ENCODE measurements at places on chromosomes 16 and 17.
A peak's percentile ranks its signal among the peaks of the same experiment; 100 is the strongest.

DNA sequence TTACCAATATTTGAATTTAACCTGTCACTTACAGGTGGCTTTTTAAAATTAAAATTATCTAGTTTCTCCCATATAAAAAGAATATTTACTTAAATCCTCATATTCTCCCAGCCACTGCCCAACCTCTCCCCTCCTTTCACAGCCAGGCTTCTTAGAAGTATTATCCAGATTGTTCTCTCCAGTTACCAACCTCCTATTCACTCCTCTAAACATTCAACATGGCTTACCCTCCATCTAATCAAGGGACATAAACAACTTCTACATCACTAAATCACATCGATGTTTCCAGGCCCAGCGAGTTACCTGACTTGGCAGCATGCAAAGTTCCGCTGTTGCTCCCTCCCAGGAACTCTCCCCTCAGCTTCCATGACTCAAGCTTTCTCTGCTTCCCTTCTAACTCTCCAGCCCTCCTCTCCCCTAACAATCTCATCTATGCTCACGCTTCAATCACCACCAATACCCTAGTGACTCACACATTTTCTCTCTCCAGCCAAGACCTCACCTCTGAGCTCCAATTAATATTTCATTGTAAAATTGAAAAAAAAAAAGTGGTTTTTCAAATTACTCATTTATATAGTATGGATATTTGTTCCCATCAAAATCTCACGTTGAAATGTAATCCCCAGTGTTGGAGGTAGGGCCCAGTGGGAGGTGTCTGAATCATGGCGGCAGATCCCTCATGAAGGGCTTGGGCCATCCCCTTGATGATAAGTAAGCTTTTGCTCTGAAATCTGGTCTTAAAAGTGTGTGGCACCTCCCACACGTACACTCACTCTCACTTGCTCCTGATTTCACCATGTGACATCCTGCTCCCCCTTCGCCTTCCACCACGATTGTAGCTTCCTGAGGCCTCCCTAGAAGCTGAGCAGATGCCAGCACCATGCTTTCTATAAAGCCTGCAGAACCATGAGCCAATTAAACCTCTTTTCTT lies 88.5 kb downstream of the HELZ start:
- no peak for DNase-seq

DNA sequence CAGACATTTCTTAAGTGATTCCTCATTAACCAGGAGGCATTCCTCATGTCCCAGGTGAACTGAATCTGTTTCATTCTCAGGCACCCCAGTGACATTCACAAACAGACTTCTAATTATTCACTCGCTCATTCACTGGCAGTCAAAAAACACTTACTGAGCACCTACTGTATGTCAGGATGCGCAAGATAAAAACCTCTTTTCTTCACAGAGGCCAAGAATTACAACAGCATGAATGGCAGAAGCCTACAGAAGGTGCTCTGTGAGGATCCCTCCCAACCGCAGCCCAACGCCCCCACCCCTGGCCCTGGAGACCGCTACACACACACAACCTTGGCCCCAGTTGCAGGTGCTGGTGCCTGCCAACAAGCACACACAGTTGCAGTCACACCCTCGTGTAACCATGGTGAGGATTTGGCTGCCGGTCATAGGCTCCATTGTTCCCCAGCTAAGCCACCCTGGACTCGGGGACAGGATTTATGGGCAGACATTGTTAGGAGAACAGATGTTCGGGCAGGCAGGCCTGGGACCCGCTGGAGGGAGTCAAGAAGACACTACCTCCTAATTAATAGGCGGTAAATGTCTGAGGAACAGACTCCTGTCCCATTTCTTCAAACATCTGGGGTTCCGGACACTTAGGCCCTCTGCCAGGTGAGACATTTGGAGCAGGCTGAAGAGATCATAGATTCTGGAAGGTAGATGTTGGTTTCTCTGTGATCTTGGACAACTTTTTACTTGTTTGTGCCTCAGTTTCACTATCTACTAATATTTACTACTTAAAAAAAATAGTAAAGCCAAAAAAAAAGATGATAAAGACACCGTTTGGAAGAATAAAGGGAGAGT lies 43.2 kb downstream of the CUEDC1 start:
- DNase-seq, result peak; percentile 59

GRCh38 chr17:40484285-40484972 lies 17.0 kb downstream of the TNS4 start:
- no peak for DNase-seq

DNA sequence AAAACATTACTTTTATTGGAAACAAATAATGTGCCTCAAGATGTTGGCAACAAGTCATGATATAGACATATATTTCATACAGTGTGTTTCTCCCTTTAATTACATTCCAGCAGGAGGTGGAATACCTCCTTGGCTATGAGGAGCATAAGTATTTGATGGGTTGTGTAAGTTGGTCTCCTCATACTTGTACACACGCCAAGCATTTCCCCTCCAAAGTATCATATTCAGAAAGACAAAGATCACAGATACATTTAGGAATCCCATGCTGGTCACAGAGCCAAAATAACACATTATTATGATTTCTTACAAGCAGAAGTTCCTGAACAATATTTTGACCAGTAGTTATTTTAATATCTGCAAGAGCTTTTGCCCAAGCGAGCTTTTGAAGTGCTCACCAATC lies 57.8 kb downstream of the WSB1 start:
- DNase-seq, result no peak

GRCh38 chr17:63437287-63438091 lies 8.6 kb downstream of the CYB561 start:
- DNase-seq, result no peak

- no peak for DNase-seq
Observed at GRCh38 chr16:52066962-52067361, 480.0 kb downstream of the TOX3 start.

DNA sequence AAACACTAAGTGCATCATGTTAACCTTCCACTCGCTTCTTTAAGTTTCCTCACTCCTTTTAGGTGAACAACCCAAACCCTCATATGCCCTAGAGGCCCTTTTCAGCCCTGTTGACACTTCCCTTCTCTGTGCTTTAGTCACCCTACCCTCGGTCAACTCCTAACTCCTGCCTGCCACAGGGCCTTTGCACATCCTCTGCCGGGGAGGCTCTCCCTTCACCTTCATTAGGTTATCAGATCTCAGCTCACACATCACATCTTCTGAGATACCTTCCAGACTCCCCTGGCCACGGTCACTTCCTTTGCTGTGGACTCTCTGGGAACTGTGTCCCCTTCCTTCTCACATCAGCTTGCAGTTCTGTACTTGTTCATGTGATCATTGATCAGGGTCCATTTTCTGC lies 574.4 kb downstream of the MAF start:
- no peak for DNase-seq

DNA sequence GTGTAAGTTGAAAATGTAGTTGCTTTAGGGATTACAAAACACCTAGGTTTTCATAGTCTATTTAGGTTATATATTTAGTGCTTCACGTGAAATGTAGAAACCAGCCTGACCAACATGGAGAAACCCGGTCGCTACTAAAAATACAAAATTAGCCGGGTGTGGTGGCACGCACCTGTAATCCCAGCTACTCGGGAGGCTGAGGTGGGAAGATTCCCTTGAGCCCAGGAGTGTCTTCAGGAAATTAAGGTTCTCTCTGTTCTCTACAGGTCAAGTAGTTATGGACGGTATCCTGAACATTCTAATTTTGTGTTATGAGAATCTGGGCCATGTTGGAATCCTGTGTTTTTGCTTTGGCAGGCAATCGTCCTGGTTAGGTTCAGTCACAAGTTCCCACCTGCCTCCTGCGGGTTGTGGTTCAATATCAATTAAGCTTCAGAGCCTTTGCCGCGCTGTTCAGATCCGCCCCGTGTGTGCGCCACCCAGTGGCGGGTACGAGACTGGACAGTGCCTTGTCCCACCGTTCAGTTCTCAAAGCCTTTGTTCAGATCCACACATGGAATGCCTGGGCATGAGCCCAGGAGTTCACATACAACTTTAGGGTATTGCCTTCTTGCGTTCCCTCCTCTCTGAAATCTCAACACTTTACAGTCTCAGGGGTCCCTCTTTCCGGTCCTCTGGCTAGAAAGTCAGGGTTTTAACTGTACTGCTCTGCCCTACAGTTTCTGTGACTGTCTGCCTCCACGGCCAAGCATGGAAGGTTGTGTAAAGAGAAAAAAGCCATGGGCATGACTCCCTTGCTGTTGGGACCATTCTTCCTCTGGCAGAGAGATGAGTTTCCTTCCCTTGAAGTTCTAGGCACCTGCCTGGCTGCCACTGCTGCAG lies 41.7 kb downstream of the HEATR6 start:
- no peak for DNase-seq

DNA sequence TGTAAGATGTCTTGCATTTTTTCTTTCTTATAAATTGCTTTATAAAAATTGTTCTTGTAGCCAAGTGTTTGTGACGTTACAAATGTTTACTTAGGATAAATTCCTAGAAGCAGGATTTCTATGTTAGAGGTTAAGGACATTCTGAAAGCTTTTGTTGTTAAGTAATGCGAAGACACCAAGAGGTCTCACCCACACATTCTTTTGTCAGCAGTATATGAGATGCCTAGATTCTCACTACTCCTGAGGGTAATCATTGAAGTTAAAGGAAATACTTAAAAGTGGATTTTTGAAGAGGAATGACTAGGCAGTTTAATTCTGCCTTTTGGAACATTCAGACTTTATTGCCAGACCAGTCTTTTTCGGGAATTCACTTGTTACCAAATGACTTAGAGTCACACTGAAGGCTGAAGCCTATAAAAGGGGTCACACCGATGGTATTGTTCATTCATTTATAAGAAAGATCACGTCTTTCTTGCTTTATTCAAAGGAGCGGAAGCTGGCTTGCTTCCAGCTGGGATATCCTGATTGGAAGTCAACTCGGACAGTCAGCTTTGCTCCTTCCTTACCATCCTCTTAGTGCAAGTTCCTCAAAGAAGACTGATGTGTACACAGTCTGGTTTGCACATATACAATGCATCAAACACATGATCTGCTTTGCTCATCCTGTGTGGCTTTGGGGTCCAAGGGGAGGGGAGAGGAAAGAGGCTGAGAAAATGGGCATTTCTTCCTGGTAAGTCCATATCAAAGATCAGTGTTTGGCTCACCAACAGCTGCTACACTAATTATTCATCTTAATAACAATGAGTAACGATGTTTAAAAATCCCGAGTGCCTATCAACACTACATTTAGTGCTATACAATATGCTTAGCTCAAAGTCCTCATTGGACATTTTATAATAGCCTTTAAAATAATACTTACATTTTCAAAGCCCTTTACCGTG lies 160.0 kb downstream of the MAP2K6 start:
- DNase-seq, result no peak

DNA sequence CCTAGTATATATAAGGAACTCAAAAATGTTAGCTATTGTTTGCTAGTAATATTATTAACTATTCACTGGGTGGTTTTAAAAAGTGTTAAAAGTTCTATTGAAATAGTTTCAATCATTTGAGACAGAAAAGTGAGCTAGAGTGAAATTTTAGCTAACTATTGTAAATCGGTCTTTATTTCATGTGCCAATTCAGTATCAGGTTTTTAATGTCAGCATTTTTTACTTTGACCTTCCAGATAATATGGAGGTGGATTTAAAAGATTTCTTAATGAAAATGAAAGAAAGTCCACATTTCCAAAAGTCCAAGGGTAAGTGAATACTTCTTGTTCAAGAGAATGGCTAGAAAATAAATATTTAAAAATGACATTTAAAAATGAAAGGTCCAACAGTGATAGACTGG lies 90.9 kb downstream of the EFCAB13 start:
- no peak for DNase-seq
